ENCODE measurements at places on chromosomes 5 and 9.

- DNase-seq = no peak
Observed at GRCh38 chr5:150464554-150465012, 15.0 kb upstream of the RPS14 start.

DNA sequence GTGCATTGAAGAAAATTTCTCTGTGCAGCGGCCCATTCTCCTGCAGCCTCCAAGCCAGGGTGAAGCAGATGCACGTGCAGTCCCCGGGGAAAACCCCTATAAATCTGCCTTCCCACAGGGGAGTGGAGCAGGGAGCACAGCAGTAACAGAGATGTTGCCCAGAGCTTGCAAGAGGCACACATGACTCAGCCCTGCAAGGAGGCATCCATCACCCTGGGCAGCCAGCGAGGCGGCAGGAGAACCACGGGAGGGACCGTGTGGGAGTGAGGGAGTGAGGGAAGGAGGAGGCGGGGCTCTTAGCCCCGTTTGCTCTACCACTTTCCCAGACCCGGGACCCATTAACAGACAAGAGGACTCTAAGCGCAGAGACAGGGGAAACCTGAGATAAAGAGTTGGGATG, 96.2 kb upstream of the ARAP3 start:
- DNase-seq = no peak

DNA sequence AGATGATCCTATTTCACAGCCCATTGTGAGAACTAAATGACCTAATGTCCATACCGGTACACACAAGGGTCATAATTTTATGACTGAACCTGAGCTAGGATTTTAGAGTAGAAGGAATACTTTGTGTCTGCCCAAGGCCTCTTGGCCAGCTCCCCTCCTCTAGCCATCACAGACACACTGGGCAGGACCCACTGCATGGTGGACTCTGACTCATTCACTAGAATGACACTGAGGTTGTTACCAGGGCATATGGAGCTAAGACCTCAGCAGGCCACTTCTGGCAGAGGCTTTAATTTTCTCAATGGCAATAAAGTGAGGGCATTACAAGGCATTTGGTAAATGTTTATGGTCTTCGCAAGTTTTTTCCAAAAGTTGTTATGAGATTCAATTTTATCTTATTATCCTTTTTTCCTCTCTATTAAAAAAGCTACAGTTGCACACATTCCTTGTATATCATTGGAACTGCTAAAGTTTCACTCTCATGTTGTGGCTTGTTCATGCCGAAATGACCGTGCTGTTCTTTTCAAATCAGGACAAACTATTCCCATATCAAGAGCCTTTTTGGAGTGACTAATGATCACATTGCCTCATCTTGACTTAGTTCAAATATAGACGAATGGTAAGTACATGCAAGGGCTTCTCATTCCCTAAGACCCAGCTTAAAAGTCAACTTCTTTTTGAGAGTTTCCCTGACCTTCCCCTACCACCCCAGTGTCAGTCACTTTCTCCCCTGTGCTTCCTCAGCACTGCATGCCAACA, 595.7 kb downstream of the ACTL7B start:
- DNase-seq = no peak

DNA sequence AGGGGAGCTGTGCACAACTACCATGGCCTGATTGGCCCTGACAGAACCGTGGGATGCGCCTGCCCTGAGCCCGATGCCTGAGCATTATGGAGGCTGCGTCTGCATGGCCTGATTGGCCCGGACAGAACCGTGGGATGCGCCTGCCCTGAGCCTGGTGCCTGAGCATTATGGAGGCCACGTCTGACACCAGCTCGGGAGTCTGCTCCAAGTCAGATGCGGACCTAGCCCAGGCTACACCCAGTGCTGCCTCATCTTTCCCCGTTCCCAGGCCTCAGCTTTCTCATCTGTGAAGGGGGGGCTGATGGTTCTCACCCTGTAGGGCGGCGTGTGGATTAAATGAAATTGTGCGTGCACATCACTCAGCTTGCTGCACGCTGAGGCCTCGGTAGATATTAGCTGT, 7.3 kb downstream of the CEP72 start:
- DNase-seq = no peak

DNA sequence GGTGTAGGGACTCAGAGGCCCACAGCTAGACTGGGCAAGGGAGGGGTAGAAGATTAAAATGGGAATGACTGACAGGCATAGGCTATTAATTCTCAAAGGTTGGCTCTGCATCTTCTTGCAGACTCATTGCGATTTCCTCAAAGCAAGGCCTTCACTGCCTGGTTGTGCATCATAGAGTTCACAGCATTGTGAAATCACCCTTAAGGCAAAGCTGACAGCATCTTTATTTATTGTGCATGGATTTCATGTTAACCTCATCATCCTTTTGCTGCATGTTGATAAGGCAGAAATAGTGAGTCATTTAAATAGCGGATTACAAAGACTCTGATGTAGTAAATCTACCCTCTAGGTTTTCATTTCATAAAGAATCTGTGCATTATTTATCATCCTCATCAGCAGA, 13.6 kb upstream of the PALM2AKAP2 start:
- DNase-seq = no peak

DNA sequence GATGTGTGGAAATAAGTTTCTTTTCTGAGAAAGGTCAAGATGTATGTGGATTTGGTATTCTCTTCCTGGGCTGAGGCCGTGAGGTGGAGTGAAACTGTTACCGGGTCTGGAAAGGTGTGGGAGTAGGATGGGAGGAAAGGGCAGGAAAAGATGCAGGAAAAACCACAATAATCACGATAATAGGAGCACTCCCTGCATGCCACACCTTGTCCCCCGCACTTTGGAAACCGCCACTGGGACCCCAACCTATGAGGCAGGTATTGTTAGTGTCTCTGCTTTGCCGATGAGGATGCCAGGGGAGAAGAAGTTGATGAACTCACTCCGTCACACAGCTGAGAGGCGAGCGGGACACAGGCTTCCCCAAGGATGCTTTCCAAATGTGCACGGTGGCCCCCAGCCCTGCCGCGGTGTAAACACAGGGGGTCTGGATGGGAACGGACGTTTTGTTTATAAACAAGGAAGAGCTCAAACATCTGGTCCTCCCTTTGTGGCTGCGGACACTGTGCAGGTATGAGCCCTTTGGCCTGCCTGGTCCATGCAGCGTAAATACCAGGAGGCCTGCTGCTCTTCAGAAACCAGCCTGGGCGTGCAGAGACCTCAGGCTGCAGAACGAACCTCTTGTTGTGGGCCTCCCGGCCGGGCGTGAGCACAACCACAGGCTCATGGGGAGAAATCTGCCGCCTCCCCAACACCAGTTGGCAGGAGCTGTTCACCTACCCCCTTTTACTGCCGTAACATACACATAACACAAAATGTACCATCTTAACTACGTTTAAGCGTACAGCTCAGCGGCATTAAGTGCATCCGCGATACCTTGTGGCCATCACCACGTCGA, 126.7 kb downstream of the COL23A1 start:
- DNase-seq = no peak

Measured in iPS DF 6.9 (cell line).